Omental fat pad (tissue), 4 donors: ENCODE measurements at places on chromosomes 4 and X. TPM values are rescaled to one million over a fixed set of nuclear protein-coding genes. Genes with fewer than 3 reads are reported as not detected.

Gene PLP1
- 0.38 TPM for total RNA-seq

Gene FGF13
- 14.6 TPM for total RNA-seq

Gene UNC5C
- 5.5 TPM for total RNA-seq

DNA sequence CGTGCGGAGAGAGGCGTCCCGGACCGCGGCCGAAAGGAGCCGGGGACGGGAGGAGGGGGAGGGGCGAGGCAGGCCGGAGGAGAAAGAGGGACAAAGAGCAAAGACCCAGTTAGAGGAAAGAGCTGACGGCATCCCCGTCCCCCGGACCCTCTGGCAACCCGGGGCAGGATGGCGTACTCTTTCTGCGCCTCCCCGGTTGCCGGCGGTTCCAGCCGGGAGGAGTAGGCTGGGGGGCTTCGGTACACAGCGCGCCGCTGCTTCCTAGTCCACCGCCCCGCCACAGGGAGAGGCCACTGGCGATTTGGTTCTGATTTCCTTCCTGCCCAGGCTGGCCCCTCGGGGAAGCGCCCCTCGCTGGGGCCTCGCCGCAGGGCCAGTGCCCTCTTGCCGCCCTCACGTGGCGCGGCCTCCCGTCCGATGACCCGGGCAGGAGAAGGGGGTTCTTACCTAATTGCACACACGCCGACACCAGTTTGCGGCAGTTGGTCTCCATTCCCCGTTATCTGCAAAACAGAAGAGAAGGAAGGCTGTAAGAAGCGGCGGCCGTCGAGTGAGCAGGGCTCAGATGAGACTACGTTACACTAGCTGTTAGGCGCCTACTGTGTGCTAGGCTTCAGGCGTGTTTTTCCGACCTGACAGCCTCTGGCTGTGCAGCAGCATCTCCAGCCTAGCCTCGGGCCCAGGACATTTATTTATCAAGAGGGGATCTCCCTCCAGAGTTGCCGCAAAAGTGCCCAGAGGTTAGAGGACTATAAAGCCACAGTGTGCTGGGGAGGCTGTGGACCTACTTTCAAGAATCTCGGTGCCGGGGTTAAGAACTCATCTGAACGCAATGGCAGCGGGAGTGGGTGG, 9.9 kb upstream of the PITX2 start:
- DNase-seq: no peak

GRCh38 chr4:153518001-153518400, 51.8 kb downstream of the TMEM131L start:
- DNase-seq: no peak
